HCT116 (cell line): ENCODE measurements at places on chromosomes 7 and 10.

DNA sequence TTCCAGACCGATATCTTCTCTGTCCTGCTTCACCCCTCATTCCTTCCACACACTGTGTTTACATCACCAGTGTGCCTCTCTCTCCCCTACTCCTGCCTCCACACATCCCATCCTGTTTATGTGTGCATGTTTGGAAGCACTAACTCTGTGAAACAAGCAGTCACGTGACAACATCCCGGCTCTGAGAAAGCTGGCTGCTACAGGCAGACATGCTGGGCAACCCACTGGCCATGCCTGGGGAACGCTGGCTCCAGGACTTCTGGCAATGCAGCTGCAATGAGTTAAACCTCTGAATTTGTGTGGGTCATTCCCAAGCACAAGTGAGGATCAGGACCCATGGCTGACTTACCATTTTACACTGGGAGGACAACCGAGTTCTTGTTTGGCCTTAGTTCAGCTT, 74.0 kb downstream of the WNT2 start:
- no peak for DNase-seq

DNA sequence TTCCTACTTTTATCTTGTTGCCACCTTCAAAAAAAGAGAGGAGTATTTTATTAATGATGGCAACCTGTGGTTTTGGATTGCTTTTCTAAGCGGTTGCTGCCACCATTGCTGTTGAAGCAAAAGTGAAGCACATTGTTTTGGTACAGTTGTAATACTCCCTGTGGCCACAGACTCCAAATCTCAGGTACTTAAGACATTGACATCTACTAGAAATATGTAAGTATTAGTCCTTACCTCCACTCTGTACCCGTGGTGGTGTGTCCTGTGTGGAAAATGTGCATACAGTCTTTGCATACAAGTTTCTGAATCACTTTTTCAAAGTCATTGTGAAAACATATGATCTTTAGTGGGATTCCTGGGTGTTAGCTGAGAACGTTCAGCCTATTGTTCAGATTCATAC, 85.7 kb downstream of the ANLN start:
- no peak for DNase-seq

- no peak for DNase-seq
Observed at GRCh38 chr10:32204606-32205005, 142.4 kb downstream of the EPC1 start.

DNA sequence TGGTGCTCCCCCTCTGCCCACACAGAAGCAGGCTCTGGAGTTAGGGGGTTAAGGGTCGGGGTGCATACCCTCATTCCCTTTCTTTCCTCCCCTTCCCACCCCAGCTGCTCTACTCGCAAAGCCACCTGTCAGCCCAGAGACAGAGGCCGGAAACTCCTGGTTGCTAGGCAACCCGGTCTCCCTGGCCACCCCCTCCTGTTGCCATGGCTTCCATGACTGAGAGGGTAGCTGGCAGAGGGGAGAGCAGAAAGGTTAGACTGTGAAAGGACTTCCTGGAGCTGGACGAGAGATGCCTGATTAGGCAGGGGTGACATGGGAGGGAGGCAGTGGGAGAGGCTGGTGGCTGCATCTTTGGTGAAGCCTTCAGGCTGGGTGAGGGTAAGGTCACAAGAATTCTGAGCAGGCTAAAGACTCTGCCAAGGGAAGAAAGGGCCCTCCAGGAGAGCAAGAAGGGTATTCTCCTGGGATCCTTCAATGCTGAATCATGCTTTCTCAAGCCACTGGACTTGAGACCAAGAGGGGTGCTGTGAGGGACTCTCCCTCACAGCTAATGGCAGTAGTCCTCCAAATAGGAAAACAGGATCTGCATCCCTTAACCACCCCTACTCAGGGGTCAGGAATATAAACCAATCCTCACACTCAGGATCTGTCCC, 5.4 kb downstream of the PSD start:
- DNase-seq, result no peak

DNA sequence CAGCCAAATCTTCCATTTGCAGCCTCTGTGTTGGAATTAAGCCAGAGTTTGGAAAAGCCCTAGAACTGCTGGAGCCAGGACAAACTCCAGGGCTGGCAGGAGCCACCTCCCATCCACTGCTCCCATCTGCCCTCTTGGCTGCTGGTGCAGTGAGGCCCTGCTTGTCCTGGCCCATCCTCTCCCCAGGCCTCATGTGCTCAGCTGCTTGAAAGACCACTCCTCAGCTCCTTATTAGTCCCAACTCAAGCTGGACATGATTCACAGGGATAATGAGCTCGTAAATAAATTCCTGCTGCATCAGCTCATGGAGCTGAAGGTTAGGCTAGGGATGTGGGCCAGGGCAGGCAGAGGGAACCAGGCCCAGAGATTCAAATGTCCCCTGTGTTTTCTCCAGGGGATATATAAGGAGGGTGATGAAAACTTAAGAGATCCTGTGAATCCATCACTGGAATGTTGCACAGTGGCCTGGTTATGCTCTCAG, 282.8 kb downstream of the RPS24 start:
- DNase-seq, result no peak

- DNase-seq, result no peak
Observed at GRCh38 chr7:92615861-92616260, 25.7 kb upstream of the FAM133B start.

GRCh38 chr10:103839519-103839871, 15.9 kb downstream of the SH3PXD2A start:
- DNase-seq, result no peak

DNA sequence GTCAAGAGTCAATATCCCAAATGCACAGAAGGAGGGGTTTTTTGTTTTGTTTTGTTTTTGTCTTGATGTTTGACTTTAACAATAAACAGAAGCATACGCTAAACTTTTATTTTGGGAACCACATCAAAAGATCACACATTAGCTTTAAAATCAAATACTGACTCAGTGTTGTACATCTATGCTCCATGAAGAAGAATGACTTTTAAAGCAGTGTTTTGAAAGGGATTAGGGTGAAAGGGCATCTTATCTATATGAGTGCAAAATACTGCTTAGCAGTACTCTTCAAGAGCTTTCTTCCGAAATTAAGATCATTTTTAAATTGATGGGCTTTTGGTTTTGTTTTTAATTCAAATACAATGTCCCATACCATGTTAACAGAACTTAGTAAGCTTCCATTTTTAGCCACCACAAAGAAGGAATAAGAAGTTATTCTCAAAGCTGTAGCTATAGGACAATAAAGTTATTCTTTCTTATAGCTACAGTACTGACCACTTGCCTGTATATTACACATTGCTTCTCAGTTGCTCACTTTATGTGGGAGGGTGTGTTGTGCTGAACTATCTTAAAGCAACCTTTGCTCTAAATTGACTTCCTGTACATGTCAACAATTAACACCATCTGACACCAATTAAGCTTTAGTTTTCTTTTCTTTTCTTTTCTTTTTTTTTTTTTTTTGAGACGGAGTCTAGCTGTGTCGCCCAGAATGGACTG, 144.3 kb upstream of the KAT6B start:
- DNase-seq, result no peak

GRCh38 chr10:58897708-58898107, 278.7 kb upstream of the PHYHIPL start:
- DNase-seq, result no peak

DNA sequence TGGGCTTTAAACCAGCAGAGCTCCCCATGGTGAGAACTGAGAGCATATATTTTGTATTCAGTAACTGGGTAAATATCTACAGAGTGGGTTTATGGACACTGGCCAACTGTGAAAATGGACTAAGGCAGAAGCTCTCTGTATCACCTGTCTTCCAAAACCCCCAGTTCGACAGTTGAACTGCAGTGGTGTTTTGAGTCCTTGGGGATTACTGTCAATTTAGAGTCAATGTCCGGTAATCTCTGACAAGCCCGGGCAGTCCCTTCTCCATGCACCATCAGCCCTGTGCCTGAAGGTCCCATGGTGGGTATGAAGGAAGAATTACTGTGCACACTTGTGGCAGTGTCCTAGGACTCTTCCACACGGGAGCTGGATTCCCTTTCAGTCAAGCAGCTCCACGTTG, 235.0 kb downstream of the CCSER2 start:
- DNase-seq, result no peak

- no peak for DNase-seq
Observed at GRCh38 chr7:108094346-108094745, 35.8 kb downstream of the LAMB4 start.

DNA sequence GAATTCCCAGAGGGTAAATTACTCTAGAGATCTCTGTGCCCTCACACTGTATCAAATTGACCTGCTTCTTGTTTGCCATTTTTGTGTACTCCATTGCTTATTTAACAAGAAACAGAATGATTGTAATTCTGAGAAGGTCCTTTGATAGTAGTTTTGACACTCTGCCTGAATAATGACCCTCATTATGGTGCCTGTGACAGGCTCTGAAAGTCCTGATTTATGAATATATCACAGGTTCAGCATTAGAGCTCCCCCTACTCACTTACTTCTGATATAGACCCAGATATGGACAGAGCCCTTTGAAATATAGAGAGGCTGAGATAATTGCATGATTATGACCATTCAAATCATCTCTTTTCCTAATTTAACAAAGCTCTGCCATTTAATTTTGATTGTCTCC, 465.2 kb downstream of the MDFIC start:
- no peak for DNase-seq

DNA sequence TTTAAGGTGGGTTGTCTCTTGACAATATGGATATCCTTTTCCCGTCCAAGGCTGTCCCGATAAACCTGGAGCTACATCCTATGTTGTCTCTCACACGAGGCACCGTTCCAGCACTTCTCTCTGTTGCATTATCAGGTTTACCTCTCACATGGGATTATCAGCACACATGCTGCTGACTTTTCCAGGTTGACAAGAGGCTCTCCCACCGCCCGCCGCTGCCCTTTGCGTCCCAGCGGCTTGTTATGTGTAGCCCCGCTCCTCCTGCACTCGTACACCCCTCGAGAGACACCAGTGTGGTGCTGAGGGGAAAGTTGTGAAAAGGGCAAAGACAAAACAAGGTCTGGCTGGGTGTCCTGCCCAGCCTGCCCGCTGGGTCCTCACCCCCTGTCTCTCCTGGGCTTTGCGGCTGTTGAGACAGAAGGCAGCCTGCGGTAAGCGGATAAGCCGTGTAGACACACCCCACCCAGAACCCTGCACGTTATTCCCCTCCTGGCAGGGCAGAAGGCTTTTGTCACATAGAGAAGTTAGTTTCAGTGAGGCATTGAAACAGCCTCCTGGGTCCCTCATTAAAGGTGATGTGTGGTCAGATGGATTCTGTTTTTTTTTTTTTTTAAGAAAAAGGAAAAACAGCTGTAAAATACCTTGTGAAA, 38.7 kb downstream of the UBE3C start:
- DNase-seq, result no peak

DNA sequence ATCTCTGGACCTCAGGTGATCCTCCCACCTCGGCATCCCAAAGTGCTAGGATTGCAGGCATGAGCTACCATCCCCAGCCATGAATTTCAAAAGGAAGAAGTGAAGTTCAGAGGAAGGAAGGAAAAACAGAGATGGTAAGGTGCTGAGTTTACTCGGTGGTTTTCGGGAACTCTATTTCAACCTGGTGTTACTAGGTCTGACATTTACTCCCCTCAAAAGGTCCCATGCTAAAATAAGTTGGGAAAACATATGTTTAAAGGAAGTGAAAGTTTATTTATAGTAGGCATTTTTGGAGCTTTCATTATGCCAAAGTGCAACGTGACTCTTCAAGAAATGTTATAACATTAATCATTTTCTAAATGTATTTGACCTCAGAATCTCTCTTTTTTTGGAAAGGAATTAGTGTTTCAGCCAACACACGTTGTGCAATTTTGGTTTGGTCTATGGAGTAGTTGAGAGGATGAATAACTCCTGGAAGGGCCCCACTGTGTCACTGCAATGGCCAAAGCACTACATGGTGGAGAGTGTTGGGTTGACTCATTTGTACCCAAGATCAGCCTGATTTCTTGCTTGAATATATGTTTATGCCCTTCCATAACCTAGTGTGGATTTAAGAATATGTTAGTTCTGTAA, 114.7 kb upstream of the FAM171A1 start:
- no peak for DNase-seq

DNA sequence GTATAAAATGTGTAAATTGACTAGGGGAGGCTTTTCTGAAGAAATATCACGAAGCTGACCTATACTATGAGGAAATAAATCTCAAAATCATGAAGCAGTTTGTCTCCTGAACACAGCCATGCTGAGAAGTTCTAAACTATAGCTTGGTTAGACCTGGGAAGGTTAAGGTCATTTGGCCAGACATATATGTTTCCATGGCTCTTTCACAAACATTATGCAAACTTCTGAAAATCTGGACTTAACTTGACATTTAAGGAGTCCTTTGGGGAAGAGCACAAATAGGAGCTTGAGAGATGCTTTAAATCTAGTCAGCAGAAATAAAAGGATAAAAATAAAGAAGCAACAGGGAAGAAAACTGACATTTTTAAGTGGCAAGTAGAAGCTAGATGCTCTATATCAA, 115.9 kb upstream of the MEOX2 start:
- no peak for DNase-seq

GRCh38 chr10:43390759-43391158, 18.2 kb downstream of the HNRNPF start:
- DNase-seq, result no peak

DNA sequence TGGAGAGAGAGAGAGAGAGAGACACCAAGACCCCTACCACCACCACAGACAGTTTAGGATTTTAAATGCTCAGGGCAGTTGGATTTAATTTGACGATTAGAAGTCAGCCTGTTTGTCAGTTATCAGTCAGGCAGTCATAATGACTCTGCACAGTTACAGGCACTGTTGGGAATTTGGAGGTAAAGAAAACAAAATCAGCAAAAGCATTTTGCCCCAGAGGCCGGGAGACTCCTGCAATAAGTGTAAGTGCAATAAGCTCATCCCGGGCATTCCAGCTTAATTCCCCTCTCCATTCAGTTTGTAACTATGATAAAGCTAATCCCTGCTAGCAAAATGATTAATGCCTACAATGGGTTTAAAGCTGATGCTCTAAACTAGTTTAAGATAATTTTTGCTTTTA, 13.5 kb downstream of the SEMA3C start:
- DNase-seq, result no peak

DNA sequence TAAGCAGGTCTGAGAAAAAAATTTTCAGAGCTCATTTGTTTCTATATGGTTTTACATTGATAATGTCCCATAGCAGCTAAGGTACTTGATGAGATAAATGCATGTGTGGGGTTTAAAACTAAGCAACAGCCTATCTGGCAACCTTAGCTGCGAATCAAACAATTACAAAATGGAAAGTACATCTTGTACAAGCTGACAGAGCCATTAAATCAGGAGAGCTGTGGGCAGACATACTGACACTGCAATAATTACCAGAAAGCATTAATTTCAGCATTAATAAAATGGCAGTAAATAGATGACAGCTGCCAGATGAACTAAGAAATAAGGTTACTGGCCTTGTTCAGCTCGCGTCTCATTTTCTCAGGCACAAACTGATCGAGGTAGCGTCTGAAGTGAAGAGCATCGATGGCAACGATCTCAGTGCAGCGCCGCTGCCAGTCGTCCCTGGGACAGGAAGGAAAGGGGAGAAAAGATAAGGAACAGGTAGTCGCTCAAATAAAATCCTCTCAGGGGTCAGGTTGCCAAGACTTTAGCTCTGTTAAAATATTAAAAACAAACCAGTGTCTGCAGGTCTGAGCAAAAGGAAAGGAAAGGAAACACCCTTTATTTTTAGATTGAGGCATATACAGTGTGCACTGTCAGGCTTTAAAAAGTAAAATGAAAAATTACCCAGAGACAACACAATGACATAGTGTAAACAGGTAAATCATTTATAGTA, 79.7 kb upstream of the OGDHL start:
- DNase-seq, result no peak

- no peak for DNase-seq
Observed at GRCh38 chr10:116536810-116537209, 8.9 kb upstream of the PNLIP start.

- no peak for DNase-seq
Observed at GRCh38 chr7:141700848-141701371, 1.1 kb downstream of the DENND11 start.
